Activated T-helper 2 cell treated with anti-CD3 and anti-CD28 coated beads, Interferon-gamma antibody, Interleukin-2, Interleukin-4, amounts not matched to agents 10 μg/mL and 5 μg/mL and 100 μg/mL, durations not matched to agents 14 hours and 24 hours and 36 hours (primary cell): ENCODE measurements at places on chromosomes 2 and 18. TPM values are rescaled to one million over a fixed set of nuclear protein-coding genes. Genes with fewer than 3 reads are reported as not detected.

The CLEC4F gene
- 0.11 TPM in 1 of 2 replicates, not detected in the other for total RNA-seq

The PLCL1 gene
- 1.8 and 2.0 TPM in 2 replicates for total RNA-seq

The ALPG gene
- total RNA-seq, result not detected in 2 replicates

The TSPYL6 gene
- total RNA-seq, result not detected in 2 replicates

GRCh38 chr18:77763530-77764145, 514.0 kb downstream of the GALR1 start:
- H3K4me1 ChIP-seq, result no peaks in the 10 kb centered on the region
- DNase-seq, result no peak
- no peak overlapping the region for H3K27ac ChIP-seq

GRCh38 chr2:58925676-58926081, 684.6 kb upstream of the FANCL start:
- no peak overlapping the region for H3K27ac ChIP-seq
- H3K27me3 ChIP-seq, result no peaks in the 10 kb centered on the region
- no peaks in the 10 kb centered on the region for H3K4me1 ChIP-seq
- no peak overlapping the region for H3K4me3 ChIP-seq
- no peak for DNase-seq

DNA sequence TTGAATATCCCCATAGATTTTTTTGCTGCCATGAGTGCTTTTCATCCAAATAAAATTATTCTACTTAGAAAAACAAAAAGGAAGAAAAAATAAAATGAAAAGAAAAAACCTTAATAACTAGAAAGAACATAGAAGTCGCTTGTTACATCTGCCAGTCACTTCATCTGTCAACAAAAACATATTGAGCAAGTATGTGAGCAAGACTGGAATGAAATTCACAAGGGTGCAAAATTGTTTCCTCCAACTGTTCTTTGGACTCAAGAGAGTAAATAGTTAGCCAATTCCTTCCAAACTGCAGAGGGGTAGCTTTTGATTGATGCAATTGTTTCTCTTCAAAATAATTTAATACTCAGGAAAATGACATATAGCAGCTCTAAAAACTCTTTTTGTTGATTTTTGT, 336.3 kb upstream of the CDH7 start:
- no peaks in the 10 kb centered on the region for H3K36me3 ChIP-seq
- no peak overlapping the region for H3K27ac ChIP-seq
- no peak overlapping the region for H3K4me3 ChIP-seq

DNA sequence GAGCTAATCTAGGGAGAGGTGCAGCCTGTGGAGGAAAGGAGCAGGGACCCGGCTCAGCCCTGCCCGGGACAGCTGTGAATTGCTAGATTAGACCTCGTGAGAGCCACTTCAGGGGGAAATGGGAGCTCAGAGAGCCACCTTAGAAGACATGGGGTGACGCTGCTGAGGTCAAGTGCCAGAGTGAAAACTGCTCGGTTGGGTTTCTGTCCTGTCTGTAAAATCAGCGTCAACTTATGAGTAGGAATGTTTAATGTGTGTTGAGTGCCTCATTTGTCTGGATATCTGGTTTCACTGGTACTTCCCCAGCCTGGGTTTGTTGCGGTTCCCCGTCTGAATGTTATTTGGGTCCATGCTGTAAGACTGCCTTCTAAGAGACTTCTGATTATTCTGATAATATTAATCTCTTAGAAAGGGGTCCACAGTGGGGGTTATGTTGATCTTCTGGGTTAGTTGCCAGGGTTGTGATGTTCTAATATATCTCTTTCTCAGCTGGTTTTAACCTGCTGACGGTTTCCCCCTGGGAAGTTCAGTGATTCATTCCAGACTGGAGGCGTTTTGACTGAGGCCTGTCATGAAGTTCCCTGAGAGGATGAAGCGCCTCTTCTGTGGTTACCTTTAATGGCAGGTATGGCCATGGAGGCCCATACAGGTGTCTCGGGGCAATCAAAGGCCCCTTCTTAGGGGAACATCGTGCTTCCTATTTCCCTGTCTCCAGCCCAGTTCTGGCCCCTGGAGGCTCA, 175.9 kb downstream of the SH3RF3 start:
- H3K36me3 ChIP-seq, result no peaks in the 10 kb centered on the region
- H3K4me3 ChIP-seq, result no peak overlapping the region
- peaks cover 3% of the 10 kb centered on the region for H3K27me3 ChIP-seq
- no peaks in the 10 kb centered on the region for H3K4me1 ChIP-seq
- no peak overlapping the region for H3K27ac ChIP-seq

DNA sequence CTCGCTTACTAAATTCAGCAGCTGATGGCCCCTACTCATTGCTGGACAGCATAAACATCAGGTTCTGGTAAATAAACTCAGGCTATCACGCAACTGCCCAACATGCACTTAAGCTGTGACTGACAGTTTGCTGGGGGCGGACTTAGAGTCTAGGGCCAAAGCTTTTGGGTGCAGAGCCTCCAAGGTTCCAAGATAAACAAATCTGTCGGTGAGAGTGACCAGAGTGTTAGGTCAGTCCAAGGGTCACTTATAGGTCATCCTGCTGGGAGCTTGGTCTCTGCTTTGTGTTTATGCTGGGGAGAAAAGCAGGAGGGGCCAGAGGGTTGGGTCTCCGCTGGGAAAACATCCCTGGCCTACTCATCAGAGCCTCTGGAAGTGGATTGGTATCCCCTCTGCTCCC, 188.6 kb upstream of the GATA6 start:
- DNase-seq, result no peak
- H3K27ac ChIP-seq, result no peak overlapping the region
- H3K27me3 ChIP-seq, result no peaks in the 10 kb centered on the region
- no peaks in the 10 kb centered on the region for H3K4me1 ChIP-seq
- no peaks in the 10 kb centered on the region for H3K36me3 ChIP-seq

DNA sequence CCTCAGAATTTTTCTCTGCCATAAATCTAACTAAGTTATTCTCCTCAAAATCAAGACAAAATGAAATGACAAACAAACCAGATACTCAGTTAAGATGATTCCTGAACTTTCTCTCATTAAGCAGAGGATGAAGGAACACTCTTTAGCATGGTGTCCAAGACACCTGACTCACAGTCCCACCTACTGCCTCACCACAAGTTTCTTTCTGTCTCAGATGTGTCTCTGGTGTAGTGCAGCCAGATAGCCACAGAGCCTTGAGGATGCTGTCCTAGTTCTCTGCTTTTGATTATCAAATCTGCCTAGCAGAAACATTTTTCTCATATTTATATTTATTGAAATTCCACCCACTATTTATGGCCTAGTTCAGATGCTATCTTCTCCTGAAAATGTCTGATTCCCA, 103.6 kb upstream of the TMEM200C start:
- peaks cover 10% of the 10 kb centered on the region for H3K36me3 ChIP-seq
- no peak for DNase-seq
- H3K27ac ChIP-seq, result no peak overlapping the region
- peaks cover 25% of the 10 kb centered on the region for H3K4me1 ChIP-seq
- H3K4me3 ChIP-seq, result no peak overlapping the region

DNA sequence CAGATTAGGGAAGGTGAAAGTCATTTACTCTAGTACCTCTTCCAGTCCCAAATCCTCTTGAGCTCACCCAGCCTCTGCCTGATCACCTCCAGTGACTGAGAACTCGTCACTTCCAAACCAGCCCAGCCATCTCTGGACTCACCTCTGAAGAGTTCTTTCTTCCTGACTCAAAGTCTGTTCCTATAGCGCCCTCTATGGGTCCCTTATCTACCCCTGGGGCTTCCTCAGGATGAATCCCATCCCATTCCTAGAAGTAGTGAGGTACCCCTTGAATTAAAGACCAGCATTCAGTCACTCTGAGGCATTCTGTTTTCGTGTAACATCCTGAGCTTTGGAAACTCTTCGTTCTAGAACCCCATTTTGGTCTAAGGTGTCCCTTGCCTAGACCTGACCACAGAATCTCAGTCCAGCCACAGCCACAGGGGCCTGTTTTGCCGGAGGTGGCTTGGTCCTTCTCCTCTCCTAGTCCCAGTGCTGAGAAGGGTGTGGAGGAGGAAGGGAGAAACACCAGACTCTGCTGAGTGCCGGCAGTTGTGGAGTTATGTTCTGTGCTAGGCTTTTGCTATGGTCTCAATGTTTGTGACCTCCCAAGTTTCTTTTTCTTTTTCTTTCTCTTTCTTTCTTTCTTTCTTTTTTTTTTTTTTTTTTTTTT, 32.7 kb downstream of the SIX3 start:
- H3K27me3 ChIP-seq, result peaks cover 10% of the 10 kb centered on the region
- no peaks in the 10 kb centered on the region for H3K4me1 ChIP-seq
- H3K27ac ChIP-seq, result no peak overlapping the region
- H3K36me3 ChIP-seq, result no peaks in the 10 kb centered on the region
- DNase-seq, result no peak

- H3K4me1 ChIP-seq, result no peaks in the 10 kb centered on the region
- no peak overlapping the region for H3K27ac ChIP-seq
- no peak overlapping the region for H3K4me3 ChIP-seq
- DNase-seq, result no peak
- H3K36me3 ChIP-seq, result no peaks in the 10 kb centered on the region
These were observed 177.5 kb downstream of the LPIN1 start for GRCh38 chr2:11923935-11924334.

DNA sequence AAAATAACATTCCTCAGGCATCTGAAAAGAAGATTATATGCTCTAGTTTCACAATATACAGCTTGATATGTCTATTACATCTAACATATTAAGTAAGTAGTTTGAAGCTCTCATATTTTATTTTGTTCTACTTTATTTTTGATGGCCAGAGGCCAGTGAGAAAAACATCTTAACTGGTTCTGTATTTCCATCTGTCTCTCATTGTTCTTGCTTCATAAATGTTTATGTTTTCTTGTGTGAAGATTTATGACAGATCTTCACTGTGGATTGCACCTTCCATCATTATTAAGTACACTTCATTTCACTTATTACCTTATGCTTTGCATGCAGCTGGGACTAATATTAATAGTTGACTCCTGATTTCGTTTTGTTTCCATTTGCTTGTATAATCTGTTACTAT, 511.2 kb downstream of the TSN start:
- H3K27me3 ChIP-seq, result no peaks in the 10 kb centered on the region
- H3K4me1 ChIP-seq, result no peaks in the 10 kb centered on the region
- DNase-seq, result no peak

DNA sequence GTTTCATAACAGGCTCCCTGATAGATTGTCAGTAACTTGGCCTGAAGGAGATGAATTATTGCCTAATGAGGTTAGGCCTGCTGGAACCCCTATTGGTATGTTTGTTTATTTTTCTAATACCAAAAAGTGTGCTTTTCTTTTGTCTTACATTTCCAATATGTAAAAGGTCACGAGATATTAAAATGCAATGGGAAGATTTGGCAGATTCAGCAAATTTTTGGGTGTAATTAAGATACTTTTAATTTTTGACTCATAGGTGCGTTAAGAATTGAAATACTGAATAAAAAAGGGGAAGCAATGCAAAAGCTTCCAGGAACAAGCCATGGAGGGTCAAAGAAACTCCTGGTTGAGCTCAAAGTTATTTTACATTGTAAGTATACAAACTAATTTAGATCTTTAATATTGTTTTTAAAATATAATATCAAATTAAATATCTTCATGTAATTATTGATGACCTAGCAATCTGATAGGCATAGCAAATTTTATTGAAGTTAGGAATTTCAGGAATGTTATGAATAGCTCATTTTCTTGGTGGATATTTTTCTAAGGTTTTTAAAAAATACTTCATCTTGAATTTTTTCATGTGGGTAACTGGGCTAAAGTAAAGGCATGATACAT, 52.1 kb downstream of the SMCHD1 start:
- peaks cover 26% of the 10 kb centered on the region for H3K4me1 ChIP-seq
- no peak overlapping the region for H3K4me3 ChIP-seq
- H3K27ac ChIP-seq, result no peak overlapping the region
- DNase-seq, result no peak
- no peaks in the 10 kb centered on the region for H3K27me3 ChIP-seq

DNA sequence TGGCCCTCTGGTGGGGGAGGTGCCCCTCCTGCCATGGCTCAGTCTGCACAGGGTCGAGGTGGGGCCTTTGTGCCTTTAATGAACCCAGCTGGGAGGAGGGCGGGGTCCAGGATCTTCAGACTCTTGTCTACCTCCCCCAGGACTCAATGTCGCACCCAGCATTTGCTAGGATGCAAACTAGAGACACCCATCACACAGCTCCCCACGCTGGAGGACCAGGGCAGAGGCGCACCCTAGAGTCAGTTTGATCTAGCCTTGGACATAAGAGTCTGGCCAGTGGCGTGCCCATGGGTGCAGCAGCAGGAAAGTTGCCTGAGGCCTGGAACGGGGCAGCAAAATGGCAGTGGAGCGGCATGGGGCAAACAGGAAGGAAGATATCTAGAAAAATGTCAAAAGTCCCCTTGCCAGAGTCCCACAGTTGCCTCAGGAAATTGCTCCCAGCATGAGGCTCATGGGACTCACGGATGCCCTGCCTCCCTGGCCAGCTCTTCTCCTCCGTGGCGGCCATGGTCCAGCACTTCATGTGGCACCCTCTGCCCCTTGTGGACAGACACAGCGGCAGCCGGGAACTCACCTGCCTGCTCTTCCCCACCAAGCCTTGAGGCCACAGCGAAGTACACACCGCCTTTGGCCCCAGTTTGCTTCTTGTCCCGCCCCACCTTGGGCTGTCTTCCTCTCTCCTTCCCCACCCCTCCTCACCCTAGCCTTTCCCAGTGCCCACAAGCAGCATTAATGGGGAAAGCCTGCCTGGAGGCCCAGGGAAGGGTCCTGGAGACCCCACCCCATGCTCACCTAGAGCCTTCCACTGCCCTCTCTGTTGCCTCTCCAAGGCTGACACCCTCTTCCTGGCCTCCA, 17.7 kb downstream of the SH2D6 start:
- H3K4me3 ChIP-seq, result no peak overlapping the region
- H3K27me3 ChIP-seq, result no peaks in the 10 kb centered on the region

DNA sequence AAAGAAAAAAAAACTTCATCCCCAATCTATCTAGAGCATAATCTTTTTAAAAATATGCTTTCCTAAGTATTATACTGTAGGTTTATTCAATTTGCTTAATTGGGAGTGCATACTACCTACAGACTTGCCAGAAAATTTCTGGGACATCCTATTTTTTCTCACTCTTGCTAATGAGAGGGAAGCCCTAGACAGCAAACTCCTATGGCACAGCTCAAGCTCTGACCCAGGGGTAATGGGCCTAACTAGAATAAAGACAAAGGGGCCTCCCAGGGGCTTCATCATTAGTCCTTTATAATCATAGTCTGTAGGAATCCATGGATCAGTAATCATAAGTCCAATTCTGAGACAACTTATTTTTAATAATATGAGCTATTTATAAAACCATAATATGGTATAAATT, 142.6 kb upstream of the ITGA4 start:
- H3K36me3 ChIP-seq, result peaks cover 7% of the 10 kb centered on the region
- H3K27me3 ChIP-seq, result no peaks in the 10 kb centered on the region
- peaks cover 51% of the 10 kb centered on the region for H3K4me1 ChIP-seq
- peak overlapping the region; percentile 6 for H3K4me3 ChIP-seq
- no peak for DNase-seq

GRCh38 chr2:226487573-226487972, 312.0 kb downstream of the IRS1 start:
- DNase-seq, result no peak
- no peaks in the 10 kb centered on the region for H3K36me3 ChIP-seq
- H3K27ac ChIP-seq, result no peak overlapping the region
- peaks cover 8% of the 10 kb centered on the region for H3K27me3 ChIP-seq
- no peak overlapping the region for H3K4me3 ChIP-seq
